ENCODE measurements at places on chromosomes 7 and 10. TPM values are rescaled to one million over a fixed set of nuclear protein-coding genes. Genes with fewer than 3 reads are reported as not detected.

GRCh38 chr10:70232859-70233108, 445 bp downstream of the PPA1 start:
- DNase-seq: no peak

- DNase-seq: no peak
Observed at GRCh38 chr7:23341846-23342598, 42.9 kb downstream of the MALSU1 start.

- no peak for DNase-seq
Observed at GRCh38 chr7:14125998-14126397, 136.5 kb upstream of the ETV1 start.

- DNase-seq: no peak
Observed at GRCh38 chr10:98825741-98826140, 379.0 kb upstream of the HPS1 start.

- DNase-seq: no peak
Observed at GRCh38 chr10:127756264-127756663, 19.3 kb downstream of the FOXI2 start.

- DNase-seq: no peak
Observed at GRCh38 chr10:44883593-44884331, 27.4 kb upstream of the TMEM72 start.

GRCh38 chr7:113891031-113891350, 27.8 kb downstream of the PPP1R3A start:
- no peak for DNase-seq

DNA sequence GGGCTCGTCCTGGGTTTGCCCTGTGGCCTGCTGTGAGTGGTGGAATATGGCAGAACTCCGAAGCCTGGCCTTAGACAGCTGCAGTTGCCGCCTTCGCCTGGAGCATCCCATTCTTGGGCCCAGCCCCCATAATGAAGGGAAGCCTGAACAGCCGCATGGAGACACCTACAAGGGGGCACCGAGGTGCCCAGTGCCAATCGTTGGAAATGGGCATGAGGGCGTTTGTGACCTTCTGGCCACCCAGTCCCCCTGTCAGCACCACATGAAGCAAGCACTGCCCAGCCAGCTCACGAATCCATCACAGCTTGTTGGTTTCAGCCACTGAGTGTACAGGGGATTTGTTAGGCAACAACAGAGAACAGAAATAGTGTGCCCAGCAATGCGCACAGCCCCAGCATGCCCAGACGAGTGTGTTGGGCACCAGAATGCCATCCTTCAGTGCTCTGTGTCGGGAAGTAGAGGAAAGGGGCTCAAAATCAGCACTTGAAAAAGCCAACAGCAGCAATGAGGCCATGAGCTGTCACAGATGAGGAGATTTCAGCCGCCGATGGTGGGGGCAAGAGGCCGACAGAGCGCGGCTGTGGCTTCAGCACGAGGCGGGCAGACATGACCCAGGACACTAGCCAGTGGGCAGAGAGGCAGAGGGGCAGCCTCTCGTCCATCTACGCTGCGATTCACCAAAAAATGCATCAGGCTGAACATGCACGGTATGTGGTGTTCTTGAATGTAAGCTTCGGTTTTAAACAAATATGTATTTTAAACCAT, 91.2 kb downstream of the TNS3 start:
- no peak for DNase-seq

GRCh38 chr7:94313926-94314325, 80.8 kb upstream of the COL1A2 start:
- DNase-seq: no peak

- no peak for DNase-seq
Observed at GRCh38 chr10:27319752-27320431, 79.3 kb upstream of the ACBD5 start.

GRCh38 chr7:91034459-91035368, 229.5 kb upstream of the FZD1 start:
- DNase-seq: no peak

GRCh38 chr10:70880077-70880534, 8.3 kb downstream of the PCBD1 start:
- no peak for DNase-seq

- no peak for DNase-seq
Observed at GRCh38 chr10:96829029-96829773, 2.9 kb upstream of the LCOR start.

IGFBP1 gene
- not detected for polyA plus RNA-seq

CFAP69 gene
- polyA plus RNA-seq: 2.3 TPM
